Mucosa of descending colon (tissue), 3 donors: ENCODE measurements at places on chromosomes 5 and 9. TPM values are rescaled to one million over a fixed set of nuclear protein-coding genes. Genes with fewer than 3 reads are reported as not detected.

DNA sequence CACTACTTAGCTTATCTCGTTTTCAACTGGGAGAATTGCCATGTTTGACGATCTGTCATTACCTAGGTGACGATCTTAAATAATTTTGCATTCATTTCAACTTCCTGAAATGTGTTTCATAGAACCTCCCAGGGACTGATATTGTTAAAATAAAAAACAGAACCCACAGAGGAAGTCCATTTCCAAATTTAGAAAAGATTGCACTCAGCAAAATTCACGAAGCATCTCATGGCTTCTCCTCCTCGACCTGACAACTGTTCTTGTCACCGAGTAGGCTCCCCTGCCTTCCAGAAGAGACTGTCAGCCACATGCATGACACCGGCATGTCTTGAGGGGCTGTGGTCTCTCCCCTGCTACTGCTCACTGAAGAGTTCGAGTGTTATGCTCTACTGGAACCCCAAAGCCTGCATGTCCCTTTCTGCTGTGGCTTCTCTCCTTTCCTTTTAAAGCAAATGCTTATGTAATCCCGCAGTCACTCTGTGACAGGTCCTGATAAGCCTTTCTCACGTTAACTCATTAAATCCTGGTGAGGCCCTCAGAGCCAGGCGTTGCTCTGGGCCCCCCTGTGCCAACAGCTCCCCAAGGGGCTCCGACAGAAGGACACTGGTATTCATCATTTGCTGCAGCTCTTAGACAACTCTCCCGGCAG lies 26.8 kb upstream of the ANKRD33B start:
- no peak for DNase-seq

- no peak for DNase-seq
Observed at GRCh38 chr5:177507165-177507564, 2.5 kb downstream of the DOK3 start.

Gene IFNA21
- not detected for total RNA-seq

Gene ATG10
- total RNA-seq = 7.0 TPM
